ENCODE measurements at places on chromosomes 2 and 18.

DNA sequence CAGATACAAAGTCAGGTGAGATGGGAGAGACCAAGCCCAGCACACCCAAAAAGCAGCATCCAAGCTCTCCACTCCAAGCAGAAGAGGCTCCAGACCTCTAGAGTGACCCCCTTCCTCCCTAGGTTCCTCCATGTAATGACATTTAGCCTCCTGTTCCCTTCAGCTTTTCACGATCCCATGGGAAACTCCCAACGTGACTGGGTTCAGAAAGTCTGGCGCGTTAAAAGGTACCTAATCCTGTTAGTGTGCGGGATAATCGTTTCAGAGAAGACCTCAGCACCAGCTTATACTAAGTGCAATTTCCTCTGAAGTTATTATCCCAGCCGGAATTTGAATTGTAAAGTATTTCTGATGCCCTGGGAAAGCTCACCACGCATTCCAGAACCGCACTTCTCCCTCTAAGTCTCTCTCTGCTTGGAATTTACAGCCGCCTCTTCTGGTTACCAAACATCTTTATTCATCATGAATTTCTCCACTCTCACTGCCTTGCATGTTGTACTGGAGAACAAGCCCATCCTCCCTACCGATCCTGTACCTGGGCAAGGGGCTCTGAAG is 46.9 kb downstream of the CCBE1 start:
- no peak for DNase-seq

GRCh38 chr2:10915236-10915635 is 3.5 kb downstream of the KCNF1 start:
- no peak for DNase-seq

GRCh38 chr2:211455216-211455841 is 898.9 kb downstream of the CPS1 start:
- DNase-seq, result no peak

DNA sequence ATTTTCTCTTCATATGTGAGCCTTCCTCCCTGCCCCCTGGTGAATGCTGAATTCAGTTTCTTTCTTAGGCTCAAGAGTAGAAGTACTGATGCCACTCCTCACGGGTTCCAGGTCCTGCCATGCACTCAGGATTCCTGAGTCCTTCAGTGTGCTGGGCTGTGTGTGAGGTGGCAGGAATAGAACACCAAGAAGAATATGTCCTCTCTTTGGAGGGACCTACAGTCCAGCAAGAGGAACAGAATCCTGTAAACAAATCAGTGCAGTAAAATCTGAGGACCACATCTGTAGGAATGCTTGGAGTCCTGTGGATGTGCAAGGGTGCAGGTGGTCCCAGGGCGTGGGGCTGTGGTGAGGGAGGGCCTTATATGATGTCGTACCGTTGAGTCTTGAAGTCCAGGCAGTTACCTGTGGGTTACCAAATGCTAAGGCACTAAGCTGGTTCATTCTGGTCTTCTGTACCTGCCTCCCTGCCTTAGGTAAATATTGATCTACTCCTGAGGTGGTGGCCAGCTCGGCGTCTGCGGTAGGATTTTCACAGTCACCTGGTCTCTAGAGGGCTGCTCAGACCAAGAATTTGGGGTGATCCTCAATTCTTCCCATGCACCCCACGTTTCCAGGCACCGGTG is 5.5 kb downstream of the ASAP2 start:
- no peak for DNase-seq

DNA sequence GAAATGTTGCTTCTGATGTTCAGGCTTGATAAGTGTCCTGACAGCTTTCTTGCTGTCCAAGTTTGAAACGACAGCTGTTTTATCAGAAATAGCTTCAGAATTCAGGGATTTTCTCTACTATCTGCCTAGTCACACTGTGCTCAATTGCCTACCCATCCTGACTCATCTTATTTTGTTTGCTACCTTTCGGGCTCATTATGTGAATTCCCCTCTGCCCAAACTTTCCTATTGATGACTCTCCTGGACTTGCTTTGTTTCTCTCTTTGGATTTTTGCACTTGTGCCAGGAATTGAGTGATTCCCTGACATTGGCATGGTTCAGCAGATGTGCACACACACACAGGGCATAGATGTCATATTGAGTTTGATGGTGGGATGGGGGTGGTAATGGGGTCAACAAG is 1052.6 kb upstream of the PIK3C3 start:
- no peak for DNase-seq
